ENCODE measurements at places on chromosomes 5 and 9.

DNA sequence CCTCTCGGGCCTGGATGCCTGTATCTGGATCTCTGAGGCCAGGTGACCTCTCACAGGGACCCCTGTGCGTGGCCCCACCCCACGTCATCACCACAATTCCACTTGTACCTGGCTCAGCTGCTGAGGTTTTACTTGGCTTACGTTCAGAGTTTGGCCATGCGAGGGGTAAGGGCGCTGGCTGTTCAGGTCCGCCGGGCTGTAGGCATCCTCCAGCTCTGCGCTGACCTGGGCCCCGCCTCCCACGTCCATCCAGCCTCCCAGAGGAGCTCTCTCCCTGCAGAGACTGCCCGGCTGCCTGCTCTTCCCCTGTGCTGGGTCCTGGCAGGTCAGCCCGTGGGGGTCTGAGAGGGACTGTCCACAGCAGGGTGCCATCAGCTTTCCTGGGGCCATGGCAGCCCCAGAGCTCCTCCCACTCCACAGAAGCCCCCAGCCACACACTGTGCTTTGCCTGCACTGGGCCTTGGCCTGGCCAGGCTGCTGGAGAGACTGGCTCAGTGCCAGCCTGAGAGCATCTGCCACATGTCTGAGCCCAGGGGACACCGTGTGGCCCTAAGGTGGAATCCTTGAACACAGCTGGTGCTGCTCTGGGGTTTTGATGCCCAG, 43.6 kb downstream of the SLC6A3 start:
- DNase-seq: no peak

DNA sequence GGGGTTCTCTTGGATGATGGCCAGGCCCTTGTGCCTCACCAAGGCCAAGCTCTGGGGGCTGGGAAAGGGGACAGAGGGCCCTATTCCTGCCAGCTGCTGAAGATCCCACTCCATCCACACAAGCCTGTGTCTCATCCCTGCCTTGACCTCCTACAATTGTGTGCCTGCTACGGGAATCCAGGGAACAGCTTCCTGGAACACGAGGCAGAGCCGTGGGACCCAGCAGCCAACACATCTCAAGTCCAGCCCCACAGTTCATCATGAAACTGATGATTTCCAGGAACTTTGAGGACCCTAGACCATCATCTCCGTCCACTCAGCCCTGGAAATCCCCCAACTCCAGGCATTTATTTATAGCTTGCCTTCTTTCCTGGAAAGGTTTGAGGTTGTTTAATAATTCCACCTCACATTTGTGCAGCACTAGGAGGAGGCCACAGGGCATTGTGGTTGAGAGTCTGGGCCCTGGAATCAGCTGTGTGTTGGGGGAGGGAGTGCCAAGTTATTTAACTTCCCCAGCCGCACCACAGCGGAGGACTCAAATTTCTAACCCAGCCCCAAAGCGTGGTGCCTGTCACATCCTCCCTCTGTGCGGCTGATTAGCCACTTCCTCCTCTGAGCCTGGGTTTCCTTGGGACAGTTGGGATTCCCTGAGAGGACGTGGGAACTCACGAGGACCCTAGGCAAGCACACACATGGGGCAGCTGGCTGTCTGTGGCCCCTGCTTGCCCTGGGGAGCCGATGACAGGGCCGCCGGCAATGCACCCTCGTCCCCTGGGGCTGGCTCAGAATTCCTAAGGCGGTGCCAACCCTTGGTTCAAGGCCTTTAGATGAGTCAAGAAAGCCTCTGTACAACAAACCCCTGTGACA, 58.2 kb upstream of the GGTA1 start:
- DNase-seq: peak; percentile 77

DNA sequence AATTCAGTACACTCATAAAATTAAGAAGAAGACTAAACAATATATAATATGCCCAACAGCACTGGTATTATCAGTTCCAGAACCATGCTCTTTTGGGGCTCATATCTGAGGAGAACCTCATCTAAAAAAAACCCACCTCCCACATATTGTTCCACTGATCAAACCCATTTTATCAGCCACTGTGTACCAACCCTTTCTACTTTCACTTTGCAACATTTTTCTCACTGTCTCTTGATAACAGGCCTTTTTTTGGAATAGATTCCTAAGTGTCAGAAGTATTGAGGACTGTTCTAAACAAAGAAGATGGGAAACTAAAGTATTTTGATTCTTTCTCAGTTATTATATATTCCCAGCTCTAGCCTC, 173.2 kb downstream of the GABRB2 start:
- DNase-seq: no peak

GRCh38 chr5:32123058-32123805, 50.9 kb downstream of the GOLPH3 start:
- no peak for DNase-seq

DNA sequence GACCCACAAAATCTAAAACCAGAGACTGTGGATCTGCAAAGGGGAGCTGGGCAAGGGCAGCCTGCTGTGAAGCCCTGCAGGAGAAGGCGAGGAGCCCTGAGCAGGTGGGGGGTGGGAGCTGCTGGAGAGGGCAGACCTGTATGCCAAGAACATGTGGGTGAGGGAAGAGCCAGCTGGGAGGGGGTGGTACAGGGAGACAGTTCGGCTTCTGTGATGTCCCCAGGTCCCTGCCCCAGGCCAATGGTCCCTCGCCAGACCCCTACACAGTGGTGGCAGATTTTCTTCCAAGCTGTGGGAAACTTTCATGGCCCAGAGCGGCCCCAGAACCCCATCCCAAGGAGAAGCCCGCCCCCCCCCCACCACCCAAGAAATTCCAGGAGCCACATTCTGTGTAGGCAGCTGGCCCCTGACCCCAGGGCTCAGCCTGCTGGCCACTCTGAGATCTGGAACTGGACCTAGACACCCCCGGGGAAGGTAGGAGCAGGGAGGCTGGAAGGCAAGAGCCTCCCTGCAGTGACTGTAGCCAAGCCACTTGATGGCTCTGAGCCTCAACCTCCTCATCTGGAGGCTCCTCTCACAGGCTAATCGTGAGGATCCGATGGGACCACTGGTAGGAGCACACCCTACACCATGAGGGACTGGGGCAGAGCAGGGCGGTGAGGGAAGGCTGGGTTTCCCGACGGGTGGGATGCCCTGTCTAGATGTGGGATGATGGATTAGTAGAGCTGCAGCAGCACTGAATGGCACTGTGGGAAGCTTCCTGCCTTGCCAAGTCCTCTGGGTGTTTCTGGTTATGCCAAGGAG, 22.6 kb upstream of the CSF1R start:
- no peak for DNase-seq

- DNase-seq: no peak
Observed at GRCh38 chr5:175417384-175417783, 26.6 kb downstream of the DRD1 start.

- DNase-seq: peak; percentile 60
Observed at GRCh38 chr9:20980832-20981455, 50.5 kb downstream of the HACD4 start.

GRCh38 chr5:170362102-170362501, 27.1 kb downstream of the KCNMB1 start:
- DNase-seq: no peak

- no peak for DNase-seq
Observed at GRCh38 chr9:35606138-35606504, 1.1 kb downstream of the TESK1 start.

Data from HFF-Myc (cell line).